ENCODE measurements at places on chromosomes 12 and 14.

DNA sequence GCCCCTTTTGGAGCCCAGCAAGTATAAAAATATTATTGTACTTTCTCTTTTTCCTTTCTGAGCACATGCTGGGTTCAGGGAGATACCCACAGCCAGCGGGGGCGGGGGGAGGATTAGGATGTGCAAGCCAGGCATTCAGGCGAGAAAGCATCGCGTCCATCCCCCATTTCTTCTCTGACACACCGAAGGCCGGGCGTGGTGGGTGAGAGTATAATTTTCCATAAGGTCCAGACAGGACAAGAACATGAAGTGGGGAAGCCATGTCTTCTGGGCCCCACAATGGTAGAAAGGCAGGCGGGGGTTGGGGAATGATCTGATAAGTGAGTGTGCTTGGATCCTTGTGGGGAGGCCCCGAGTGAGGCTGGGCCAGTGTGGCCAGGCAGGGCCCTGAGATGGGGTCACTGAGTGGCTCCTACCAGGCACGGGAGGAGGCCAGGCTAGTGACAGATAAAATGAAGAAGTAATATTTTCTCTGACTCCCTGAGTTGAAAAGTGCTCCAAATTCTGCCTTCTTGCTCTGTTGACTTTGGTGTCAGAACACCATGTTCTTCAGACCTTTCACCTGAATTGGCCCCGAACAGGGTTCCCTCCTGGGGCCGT lies 10.7 kb upstream of the LRTM2 start:
- peak; percentile 33 for DNase-seq

- DNase-seq = peak; percentile 92
Measured at GRCh38 chr12:28192125-28192524, 1.9 kb downstream of the CCDC91 start.

GRCh38 chr12:12898911-12899511 lies 7.6 kb downstream of the GPRC5A start:
- no peak for DNase-seq

DNA sequence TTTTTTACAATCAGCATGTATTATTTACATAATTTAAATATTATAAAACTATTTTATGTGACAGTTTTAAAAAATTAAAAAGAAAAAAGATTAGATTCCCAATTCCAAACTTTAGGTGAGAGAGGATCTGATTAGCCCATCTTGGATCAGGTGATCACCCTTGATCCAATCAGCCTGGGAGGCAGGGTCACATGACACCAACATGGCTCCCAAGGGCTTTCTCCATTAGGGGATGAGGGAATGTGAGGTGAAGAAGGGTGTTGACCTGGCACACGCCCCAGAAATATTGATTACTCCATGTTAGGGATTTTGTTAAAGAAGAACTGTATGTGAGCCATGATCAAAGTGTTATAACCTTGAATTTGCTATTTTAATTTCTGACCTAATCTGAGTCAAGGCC lies 225.4 kb downstream of the RBM19 start:
- no peak for DNase-seq

GRCh38 chr14:89533766-89534165 lies 116.7 kb upstream of the FOXN3 start:
- no peak for DNase-seq

DNA sequence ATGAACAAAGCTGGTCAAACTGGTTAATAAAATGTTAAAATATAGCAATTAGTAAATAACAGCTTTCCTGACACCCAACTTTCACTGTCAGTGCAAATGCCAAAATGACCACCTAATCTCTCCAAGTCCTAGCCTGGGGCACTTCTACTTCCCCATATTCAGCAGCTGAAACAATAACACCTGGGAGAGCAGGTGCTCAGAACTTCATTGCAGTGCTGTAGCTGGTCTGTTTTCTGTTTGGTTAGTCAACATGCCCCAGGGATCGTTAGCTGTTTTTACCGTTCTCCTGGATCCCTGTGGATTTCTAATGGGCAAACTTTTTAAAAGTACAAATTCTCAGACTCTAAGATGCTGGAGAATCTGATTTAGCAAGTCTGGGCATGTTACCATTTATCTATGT lies 759.7 kb downstream of the GALC start:
- DNase-seq = no peak

GRCh38 chr14:79638672-79639266 lies 572.5 kb downstream of the DIO2 start:
- DNase-seq = no peak

- DNase-seq = peak; percentile 77
Measured at GRCh38 chr12:49636979-49637755, 13.8 kb downstream of the PRPF40B start.

DNA sequence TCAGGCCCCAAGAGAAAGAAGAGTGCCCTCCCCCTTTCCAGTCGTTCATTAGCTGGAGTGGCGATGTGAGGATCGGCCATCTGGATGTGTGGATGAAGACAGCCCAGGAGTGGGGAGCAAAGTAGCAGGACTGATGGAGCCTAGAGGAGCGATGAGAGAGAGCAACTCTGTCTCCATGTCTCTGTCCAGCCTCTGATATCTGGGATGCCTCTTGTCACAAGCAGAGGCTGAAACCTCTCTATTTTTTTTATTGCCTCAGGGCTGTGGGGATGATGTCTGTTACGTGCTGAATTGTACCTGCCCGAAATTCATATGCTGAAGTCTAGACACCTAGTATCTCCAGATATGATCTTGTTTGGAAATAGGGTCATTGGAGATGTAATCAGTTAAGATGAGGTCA lies 2.7 kb downstream of the SERPINA11 start:
- DNase-seq = no peak

DNA sequence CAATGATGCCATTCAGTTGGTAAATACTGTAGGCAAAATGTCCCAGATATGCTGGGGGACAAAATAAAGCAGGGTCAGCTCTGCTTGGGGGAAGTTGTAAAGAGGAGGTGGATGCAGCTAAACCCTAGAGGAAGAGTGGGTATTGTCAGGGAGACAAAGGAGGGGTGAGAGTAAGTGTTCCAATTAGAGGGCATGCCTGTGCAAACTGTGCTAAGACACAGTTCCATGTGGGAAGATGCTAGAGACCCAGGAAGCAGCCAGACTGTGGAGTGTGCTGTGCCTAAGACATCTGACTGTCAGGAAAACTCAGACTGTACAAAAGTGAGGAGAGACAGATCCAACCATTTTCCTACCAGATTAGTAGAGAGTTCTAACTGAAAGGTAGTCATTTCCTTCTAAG lies 474.3 kb downstream of the ATP23 start:
- DNase-seq = no peak

GRCh38 chr12:75447691-75448393 lies 32.7 kb upstream of the GLIPR1 start:
- no peak for DNase-seq

DNA sequence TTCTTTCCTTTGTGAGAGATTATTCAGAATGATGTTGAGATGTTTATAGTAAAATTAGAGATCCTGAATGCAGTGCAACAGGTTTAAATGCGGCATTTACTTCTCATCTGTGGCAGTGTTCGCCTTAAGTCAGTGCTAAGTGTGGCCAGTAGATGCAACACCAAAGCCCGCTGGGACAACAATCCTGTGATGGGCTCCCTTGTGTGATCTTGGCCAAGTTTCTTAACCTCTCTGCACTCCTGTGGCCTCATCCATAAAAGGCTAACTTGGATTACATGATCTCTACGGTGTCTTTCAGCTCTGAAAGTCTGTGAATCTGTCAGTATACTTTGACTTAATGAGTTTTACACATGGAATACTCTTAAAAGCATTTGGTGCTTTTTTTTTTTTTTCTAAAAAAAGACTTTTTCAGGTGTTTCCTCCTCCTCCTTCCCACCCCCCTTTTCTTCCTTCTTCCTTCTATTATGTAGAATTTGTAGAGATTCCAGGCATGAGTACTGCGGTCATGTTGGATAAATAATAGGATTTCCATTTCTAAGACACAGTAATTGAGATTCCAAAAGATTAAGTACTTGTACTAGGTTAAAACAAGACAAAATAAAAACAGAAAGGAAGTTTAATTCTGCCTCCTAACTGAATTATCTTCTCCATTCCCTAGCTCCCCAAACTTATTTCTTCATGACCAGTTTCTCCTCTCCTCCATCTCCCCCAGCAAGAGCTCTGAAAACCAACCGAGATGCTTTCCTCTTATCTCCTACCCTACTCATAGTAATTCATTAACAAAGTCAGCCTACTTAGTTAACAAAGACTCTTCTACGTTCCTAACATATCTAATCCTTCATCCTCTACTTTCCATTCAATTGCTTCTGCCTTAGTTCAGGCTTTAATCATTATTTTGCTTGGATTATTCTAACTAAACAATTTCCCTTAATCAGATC lies 42.2 kb upstream of the NAV3 start:
- DNase-seq = no peak

GRCh38 chr12:115451780-115452736 lies 768.1 kb upstream of the TBX3 start:
- no peak for DNase-seq

DNA sequence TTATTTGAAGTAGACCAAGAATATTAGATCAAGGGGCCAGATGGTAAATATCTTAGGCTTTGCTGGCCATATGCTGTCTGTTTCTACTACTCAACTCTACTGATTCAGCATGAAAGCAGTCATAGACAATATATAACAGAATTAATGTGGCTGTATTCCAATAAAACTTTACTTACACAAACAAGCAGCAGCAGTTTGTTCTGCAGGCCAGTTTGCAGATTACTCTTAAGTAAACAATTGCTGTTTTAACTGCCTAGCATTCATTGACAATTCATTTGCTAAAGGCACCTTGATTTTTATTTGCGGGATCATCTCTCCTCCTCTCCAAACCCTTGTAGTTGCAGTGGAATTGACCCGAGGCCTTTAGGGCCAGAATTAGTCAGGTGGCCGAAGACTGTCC lies 94.1 kb upstream of the GARIN6 start:
- DNase-seq = no peak

DNA sequence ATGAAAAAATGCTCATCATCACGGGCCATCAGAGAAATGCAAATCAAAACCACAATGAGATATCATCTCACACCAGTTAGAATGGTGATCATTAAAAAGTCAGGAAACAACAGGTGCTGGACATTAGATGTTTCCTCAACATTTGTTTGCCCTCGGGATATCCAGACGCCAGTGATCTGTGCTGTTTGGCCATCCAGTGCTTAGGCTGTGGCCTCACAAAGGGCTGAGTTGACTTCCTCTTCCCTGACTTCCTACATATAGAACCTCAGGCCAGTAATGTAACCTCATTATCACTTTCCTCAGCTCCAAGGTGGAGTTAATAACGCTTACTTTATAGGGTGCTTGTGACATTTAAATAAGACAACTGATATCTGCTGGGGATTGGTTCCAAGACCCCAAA lies 51.8 kb downstream of the SLC15A5 start:
- DNase-seq = no peak

DNA sequence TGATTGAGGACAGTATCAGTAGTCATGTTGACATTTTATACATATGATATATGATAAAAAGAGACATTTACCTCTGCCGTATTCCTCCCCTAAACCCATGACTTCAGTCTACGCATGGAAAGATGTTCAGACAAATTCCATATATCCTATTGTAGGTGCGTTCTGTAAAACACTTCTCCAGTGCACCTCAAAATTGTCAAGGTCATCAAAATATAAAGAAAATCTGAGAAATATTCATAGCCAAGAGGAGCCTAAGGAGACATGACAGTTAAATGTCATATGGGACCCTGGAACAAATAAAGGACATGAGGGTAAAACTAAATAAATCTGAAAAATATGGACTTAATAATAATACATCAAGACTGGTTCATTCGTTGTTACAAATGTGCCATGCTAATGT lies 71.5 kb downstream of the CCER1 start:
- DNase-seq = no peak

DNA sequence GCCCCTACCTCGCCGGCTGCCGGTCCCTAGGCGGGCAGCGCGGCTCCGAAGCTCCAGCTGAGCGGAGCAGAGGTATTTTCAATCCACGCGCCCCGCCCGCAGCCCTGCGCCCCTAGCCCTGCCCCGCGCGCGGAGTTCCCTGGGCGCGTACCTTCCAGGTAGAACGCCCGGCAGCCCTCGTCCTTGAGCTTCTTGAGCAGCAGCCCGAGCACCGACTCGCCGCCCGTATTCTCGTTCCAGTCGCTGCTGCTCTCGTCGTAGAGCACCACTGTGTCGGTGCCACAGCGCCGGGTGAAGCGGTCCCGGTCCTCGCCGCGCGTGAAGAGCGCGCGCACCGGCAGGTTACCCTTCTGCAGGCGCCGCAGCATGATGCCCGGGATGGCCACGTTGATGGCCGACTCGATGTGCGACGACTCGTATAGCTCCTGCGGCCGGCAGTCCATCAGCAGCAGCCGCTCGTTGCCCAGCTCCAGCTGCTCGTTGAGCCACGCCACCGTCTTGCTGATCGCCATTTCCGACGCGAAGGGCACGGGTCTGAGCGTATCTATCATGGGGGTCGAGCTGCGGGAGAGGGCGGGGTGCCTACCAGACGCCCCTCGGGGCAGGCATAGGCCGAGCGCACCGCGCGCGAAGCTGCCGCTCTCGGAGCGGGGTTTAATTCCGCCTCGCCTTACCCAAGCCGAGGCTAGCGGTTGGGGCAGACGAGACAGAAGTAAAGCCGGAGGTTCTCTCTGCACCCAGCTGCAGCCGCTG lies 636 bp downstream of the DUSP6 start:
- peak; percentile 20 for DNase-seq

- no peak for DNase-seq
Measured at GRCh38 chr12:131564845-131565244, 146.0 kb upstream of the SFSWAP start.

- peak; percentile 37 for DNase-seq
Measured at GRCh38 chr14:74207943-74208342, 31.3 kb upstream of the VSX2 start.

GRCh38 chr12:1810201-1810930 lies 10.0 kb upstream of the LRTM2 start:
- DNase-seq = no peak

GRCh38 chr12:4763549-4763948 lies 43.3 kb downstream of the GALNT8 start:
- DNase-seq = no peak

GRCh38 chr12:6336889-6337853 lies 4.7 kb downstream of the TNFRSF1A start:
- DNase-seq = peak; percentile 50

DNA sequence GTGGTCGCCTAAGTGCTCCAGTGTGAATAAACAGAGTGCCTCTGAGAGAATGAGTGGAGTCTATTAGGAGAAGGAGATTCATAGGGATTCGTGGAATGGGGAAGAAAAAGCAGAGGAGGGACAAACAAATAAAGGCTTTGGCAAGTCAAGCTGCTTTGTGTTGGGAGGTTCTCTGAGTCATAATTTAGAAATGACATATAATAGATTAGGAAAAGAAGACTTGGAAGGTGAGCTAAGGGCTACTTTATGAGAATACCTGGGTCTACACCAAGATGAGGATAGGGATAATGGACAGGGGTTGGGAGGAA lies 6.4 kb upstream of the NTN4 start:
- no peak for DNase-seq

GRCh38 chr14:79764323-79764722 lies 447.0 kb downstream of the DIO2 start:
- no peak for DNase-seq

Measured in hematopoietic multipotent progenitor cell treated with erythropoietin and hydrocortisone succinate and interleukin-3 and kit ligand, for 8 days (in vitro differentiated cells).